ENCODE measurements at places on chromosomes 6 and 20.

DNA sequence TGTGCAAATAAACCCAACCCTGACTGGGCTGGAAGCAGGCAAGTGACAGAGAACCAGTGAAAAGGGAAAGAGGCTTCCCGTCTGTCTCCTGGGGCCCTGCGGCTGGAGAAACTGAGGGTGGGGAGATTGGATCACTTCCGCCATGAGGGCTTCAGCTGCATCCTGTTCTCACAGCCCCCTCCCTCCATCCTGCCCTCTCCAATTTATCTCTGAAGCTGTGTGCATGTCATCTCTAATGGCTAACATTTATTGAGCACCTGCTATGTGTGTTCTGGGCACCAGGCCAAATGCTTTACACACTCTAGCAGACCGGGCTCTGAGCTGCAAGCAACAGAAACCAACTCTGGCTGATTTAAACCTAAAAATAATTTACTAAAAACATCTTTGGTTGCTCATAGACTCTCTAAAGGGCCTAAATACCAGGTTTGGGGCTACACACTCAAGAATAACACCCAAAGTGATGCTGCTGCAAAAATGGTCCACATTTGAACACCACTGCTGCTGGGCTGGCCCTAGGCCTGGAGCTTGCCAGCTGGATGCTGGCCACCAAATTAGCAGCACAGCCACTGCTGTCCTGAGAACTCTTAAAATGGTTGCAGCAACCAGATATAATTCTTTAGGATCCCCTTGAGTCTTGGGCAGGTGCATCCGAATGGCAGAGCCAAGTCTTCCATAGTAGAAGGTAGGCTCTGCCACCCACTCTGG is 123.6 kb upstream of the LRFN2 start:
- no peak for DNase-seq

DNA sequence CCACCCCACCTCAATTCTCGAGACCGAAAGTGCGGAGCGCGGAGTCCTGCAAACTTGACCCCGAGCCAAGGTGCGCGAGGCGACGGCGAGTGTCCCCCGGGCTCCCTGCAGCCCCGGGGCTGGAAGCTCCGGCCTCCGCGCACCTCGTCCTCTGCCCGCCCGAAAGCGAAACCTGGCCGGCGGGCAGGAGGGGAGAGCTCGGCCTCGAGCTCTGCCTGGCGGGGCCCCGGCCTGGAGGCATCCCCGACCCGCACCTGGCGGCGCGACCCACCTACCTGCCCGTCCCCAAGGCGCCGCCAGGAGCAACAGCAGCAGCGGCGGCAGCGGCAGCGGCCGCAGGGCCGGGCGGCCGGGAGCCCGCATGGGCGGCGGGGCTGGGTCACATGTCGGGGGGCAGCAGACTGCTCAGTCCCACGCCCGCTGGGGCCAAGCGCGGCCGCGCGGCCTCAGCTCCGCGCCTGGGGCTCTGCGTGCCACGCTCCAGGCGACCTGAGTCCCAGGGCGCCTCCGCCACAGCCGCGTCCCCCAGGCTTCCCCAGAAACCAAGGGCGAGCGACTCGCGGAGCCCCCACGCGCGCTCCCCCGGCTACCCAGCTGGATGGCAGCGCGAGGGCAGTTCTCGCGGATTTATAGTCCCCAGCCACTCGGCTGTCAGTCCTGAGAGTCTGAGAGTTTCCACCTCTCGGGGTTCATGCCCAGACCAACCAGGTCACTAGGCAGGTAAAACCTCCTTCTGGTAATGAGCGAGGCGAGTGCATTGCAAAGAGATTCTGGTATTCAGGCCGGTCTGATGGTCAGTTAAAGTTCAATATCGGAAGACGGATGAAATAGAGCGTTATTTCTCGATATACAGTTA is at the start of gene IL20RA:
TSS of gene IL20RA (minus strand) at position 600 of the 856 bp plus-strand sequence. CDS start at position 363, 237 bp downstream.
- DNase-seq = no peak

DNA sequence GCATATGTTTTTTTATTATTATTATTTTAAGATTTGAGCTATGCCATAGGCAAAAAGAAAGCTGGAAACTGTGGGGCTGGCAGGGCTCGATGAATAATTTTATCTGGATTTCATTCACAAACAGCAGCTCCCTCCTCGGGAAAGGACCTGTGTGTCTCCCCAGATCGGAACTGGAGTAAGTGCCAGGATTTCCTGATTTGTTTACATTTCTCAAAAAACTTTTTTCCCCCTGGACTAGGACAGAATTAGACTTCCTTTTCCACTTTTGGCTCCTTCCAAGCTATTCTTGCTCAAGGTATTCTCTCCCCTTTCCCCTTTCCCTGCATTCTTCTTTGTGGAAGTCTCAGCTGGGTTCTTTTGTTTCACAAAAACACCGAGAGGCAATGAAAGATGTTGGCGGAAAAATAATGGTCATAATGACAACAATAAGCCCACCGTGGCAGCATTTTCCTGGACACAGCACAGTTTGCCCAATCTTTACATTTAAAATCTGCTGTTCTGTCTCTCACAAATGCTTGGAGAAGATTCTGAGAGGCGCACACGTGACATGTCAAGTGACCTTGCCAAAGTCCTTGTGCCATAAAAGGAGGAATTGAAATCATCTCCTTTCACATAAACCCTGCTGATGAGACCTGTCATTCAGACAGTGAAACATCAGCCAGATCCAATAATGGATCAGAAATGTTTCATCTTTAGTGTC is 85.8 kb upstream of the PREP start:
- no peak for DNase-seq

DNA sequence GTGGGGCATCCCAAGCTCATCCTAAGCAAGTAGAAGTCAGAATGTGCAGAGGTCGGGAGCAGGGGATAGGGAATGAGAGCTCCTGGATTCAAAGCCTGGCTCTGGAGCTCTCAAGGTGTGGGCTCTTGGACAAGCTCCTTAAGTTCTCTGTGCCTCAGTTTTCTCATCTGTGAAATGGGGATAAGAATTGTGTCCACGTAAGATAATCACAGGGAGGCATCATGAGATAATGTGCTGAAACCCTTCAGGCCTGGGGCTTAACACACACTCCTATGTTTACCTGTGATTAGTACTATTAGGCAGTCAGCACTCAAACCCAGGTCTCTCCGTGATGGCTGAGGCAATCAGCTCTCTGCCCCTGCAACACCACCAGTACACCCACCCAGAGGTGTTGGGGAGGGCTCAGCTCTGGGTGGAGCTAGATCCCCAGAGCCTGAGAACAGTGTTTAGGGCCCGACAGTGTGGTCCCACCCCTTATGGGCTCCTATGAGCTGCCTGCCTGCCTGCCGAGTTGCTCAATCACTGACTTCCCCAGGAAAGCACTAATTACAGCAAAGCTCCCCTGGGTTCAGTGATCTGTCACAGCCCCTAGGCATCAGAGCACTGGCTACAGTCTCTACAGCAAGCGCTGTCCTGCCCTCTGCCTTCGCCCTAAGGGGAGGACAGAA is 6.3 kb upstream of the SIRPA start:
- no peak for DNase-seq

- no peak for DNase-seq
These were observed 191.1 kb downstream of the SAMD5 start for GRCh38 chr6:147699637-147700036.
